ENCODE measurements at places on chromosomes 5 and 9.

DNA sequence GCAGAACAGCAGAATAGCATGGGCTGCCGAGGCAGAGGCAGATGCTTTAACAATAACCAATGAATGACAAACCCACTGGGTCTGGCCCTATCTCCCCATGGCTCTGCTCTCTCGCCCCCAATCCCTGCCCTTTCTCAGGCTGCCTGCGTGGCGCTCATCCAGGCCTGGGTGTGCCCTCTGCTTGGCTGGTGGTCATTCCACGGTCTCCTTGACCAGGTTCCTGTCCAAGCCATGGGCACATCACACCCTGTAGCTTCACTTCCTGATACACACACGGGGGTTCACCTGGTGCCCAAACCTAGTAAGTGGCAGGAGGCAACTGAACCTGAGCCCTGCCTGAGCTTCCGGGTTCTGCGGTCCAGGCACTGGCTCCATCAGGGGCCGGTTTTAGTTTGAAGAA lies 87.6 kb downstream of the DAP start:
- DNase-seq, result no peak

- no peak for DNase-seq
These were observed 155.7 kb downstream of the DROSHA start for GRCh38 chr5:31375999-31376720.

GRCh38 chr9:106066940-106067524 lies 372.7 kb downstream of the TMEM38B start:
- DNase-seq, result no peak

DNA sequence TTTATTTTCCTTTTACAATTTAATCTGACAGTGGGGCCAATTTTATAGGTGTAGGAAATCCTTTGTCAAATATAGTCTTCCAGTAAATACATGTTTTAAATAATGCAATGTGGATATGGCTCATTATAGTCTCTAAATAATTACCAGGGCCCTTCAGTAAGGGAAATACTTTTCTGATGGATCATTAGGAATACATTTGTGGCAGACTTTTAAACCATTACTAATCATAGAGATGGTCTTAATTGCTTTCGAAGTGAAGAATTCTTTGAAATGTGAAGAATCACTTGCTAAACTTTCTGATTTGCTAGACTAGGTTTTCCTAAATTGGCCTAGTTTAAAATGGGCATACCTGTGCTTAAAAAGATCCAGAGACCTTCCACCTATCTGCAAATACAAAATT lies 105.6 kb upstream of the ELL2 start:
- peak; percentile 47 for DNase-seq

GRCh38 chr5:5886812-5887486 lies 464.5 kb downstream of the ICE1 start:
- DNase-seq, result no peak
